ENCODE measurements at places on chromosomes 16 and 17. TPM values are rescaled to one million over a fixed set of nuclear protein-coding genes. Genes with fewer than 3 reads are reported as not detected.

NPIPB9 gene
- total RNA-seq: 2.0 TPM

OTOP3 gene
- total RNA-seq: not detected

ABCA6 gene
- total RNA-seq: 1.7 TPM

NPIPB6 gene
- total RNA-seq: 3.7 TPM

KRTAP17-1 gene
- not detected for total RNA-seq

OSGIN1 gene
- 0.25 TPM for total RNA-seq

GPR142 gene
- not detected for total RNA-seq

POLG2 gene
- total RNA-seq: 9.6 TPM

MYH1 gene
- not detected for total RNA-seq

GPR139 gene
- 2.5 TPM for total RNA-seq

TMEM107 gene
- 11.6 TPM for total RNA-seq

KCNJ18 gene
- not detected for total RNA-seq

PRKCB gene
- total RNA-seq: 59.0 TPM

TBX21 gene
- 0.74 TPM for total RNA-seq

ABCA8 gene
- 3.9 TPM for total RNA-seq

PLK1 gene
- total RNA-seq: 2.7 TPM

MT1B gene
- total RNA-seq: not detected

FAHD1 gene
- total RNA-seq: 36.9 TPM

ELMO3 gene
- 0.25 TPM for total RNA-seq

BCAR1 gene
- 17.2 TPM for total RNA-seq

RPL26 gene
- 3,437 TPM for total RNA-seq

KRTAP9-8 gene
- not detected for total RNA-seq

MYH13 gene
- not detected for total RNA-seq

NRN1L gene
- not detected for total RNA-seq

KRT33A gene
- total RNA-seq: not detected

TMEM238L gene
- not detected for total RNA-seq

GNG13 gene
- not detected for total RNA-seq

KIFC3 gene
- 36.9 TPM for total RNA-seq

STARD3 gene
- 19.9 TPM for total RNA-seq

SCN4A gene
- total RNA-seq: under 0.01 TPM

SLC52A1 gene
- not detected for total RNA-seq

CORO6 gene
- 0.98 TPM for total RNA-seq

HMOX2 gene
- 30.0 TPM for total RNA-seq

ACSM5 gene
- 0.49 TPM for total RNA-seq

SLC16A5 gene
- total RNA-seq: 0.98 TPM

CX3CL1 gene
- total RNA-seq: 4.4 TPM

HASPIN gene
- total RNA-seq: 0.25 TPM

TMEM94 gene
- total RNA-seq: 20.7 TPM

MPP3 gene
- 38.6 TPM for total RNA-seq

ZNF469 gene
- total RNA-seq: 0.74 TPM

CA7 gene
- total RNA-seq: not detected

SOST gene
- not detected for total RNA-seq

UTP4 gene
- 22.9 TPM for total RNA-seq

PRAC1 gene
- not detected for total RNA-seq

NPW gene
- total RNA-seq: 0.25 TPM

RNF227 gene
- total RNA-seq: 10.8 TPM

BAIAP3 gene
- 10.3 TPM for total RNA-seq

CCL18 gene
- not detected for total RNA-seq

Measured in temporal lobe (tissue), 4 donors.